NCI-H2029 treated with DMSO at 0.1 percent for 48 hours (cell line): ENCODE measurements at places on chromosomes 11 and 22.

DNA sequence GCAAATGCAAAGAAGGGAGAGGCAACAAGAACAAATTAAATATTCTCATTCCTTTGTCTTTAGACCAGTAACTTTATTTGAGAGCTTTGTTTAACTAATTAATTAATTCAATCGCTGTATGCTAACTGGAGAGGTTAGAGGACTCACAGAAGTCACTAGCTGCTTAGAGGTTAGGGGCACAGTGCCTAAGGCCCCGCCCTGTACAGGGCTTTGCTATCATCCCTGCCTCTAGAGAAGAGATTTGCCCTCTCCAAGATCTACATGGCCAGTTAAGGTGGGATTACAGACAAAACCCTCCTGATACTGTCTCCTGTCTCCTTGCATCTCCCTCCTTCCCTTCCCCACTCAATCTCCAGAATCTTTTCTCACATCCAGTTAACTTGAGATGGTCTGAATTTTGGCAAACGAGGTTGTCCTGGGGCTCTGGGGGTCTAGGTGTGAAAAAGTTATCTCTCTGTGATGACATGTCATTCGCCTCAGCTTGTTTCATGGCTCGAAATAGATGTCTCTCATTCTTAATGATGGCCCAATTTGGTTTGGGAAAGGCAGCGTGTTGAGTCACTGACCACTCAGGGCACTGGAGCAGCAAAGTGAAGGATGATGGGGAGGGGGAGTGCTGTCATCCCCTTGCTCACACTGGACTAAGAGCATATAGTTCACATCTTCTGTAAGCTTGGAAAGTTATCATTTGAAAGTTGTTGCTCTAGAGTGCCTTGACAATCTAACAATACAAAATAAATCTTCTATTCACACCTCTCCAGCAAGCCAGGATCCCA, 190.9 kb downstream of the KIRREL3 start:
- DNase-seq: no peak

DNA sequence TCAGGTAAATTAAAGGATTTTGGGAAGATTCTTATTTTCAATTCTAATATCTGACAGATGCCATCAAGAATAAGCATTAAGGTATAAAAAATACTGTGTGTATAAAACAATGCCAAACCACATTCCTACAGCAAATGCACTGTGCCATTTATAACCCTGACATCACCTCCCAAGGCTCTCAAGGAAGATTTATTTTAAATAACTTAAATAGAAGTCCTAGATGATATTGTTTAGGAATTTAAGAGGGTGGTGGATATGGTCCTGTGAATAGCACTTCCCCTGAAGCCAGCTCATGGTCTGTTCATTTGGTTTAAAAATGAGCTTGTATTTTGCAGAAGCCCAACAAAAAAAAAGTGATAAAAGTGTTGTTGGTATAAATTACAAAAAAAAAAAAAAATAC, 32.1 kb downstream of the PPIL2 start:
- no peak for DNase-seq

GRCh38 chr11:2300936-2301630, 635 bp downstream of the C11orf21 start:
- no peak for DNase-seq

GRCh38 chr11:11313426-11313825, 39.6 kb downstream of the CSNK2A3 start:
- DNase-seq: no peak

DNA sequence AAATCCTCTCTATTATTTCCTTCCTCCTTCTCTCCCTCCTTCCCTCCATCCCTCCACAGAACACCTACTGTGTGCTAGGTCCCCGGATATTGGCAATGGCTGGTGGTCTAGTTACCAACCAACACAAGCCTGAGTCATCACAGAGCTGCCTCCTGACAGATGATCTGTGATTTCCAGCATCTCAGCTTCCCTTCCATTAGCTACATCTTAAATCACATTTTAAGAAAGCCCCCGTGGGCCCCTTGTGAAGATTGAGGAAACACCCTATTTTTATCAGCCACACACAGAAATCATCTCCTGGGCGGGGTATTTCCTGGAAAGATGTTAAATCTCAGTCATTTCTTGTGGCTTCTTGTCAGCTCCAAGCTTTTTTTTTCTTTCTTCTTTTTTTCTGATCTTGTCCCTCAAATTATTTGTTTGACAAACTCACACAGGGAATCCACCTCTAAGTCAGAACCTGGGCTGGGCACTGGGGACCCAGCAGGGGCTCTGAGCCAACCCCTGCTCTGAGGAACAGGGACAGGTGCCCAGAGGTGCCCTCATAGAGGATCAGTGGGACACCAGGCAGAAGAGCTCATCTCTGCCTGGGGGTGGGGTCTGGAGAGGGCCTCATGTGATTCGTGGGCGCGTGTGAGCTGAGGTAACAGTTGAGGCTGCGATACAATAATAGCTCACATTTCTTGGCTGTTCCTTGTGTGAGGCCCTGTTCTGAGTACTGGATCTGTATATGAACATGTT, 42.4 kb downstream of the CACNA1I start:
- DNase-seq: no peak
